Stimulated activated CD8-positive, alpha-beta memory T cell treated with anti-CD3 and anti-CD28 coated beads, Interleukin-4, amount 100 ng/mL, for 48 hours (primary cell): ENCODE measurements at places on chromosomes 2 and 18.
A peak's percentile ranks its signal among the peaks of the same experiment; 100 is the strongest.

- DNase-seq: no peak
Measured at GRCh38 chr18:43485545-43485963, 208.3 kb upstream of the SYT4 start.

- DNase-seq: no peak
Measured at GRCh38 chr2:64157792-64158191, 13.6 kb upstream of the PELI1 start.

DNA sequence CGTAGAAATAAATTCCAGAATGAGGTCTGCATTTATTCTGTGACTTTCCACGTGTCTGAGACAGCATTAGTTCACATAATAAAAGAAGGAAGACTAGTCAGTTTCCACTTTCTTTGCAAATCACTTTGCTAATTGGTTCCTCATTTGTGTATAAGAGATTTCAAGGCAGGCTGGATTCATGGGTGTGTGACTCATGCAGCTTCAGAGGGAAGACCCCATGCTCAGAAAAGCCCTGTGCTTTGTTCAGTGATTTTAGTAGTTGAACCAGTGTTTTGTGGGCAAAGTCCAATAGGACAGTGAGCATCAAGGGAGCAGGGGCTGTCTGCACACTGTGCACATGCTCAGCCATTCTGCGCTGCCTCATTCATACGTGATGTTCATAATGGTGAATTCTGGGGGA, 297.8 kb downstream of the DLGAP1 start:
- no peak for DNase-seq

GRCh38 chr2:114787486-114787885, 345.0 kb downstream of the DPP10 start:
- DNase-seq: no peak

GRCh38 chr2:134845719-134846118, 7.3 kb downstream of the ACMSD start:
- no peak for DNase-seq

DNA sequence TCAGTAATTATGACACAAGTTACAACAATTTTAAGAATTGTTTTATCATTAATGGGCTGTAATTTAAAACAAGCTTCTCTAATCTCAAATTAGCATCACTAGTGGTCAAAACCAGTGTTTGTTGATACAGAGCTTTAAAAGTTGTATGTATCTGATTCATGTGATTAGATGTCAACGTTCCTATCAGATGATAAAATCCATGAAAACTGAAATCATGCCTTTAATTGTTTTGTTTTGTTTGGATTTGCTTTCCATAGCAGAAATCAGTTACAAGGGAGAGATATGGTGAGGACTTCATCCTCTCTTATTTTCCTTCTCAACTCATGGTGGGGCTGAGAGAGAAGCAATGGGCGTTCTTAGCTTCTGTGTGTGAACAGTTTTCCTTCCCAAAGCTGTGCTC, 469.6 kb downstream of the PID1 start:
- DNase-seq: no peak

DNA sequence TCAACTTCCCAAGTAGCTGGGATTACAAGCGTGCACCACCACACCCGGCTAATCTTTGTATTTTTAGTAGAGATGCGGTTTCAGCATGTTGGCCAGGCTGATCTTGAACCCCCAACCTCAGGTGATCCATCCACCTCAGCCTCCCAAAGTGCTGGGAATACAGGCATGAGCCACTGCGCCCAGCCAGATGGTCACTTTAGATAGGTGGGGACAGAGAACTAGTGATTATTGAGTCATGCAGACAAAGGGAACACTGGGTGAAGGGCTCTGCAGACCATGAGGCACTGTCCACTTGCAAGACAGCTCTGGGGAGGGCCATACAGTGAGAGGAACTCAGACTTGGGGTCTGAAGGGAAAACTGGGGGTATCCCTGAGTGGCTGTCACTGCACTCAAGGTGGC, 58.4 kb upstream of the POMC start:
- DNase-seq: no peak

- DNase-seq: no peak
Measured at GRCh38 chr2:33806041-33806440, 206.9 kb upstream of the FAM98A start.

- DNase-seq: no peak
Measured at GRCh38 chr2:168559187-168559586, 103.1 kb downstream of the CERS6 start.

DNA sequence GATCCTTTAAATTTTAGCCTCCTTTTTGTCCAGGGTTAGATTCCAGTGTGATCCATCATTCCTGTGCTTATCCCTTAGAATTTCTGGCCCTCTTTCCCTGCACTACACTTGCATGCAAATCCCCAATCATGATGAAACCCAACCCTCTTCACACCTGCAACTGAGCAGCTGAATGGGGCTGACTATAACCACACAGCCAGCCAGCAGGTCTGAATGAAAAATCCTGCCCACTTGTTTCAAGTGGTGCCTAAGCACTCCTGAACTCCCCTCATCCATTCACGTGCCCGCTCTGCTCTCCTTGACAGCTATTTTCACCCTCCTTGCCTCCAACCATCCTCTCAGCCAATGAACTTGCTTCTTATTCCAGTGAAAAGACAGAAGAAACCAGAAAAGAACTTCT, 80.5 kb upstream of the AFF3 start:
- no peak for DNase-seq

GRCh38 chr2:1730015-1730927, 14.0 kb downstream of the PXDN start:
- no peak for DNase-seq

DNA sequence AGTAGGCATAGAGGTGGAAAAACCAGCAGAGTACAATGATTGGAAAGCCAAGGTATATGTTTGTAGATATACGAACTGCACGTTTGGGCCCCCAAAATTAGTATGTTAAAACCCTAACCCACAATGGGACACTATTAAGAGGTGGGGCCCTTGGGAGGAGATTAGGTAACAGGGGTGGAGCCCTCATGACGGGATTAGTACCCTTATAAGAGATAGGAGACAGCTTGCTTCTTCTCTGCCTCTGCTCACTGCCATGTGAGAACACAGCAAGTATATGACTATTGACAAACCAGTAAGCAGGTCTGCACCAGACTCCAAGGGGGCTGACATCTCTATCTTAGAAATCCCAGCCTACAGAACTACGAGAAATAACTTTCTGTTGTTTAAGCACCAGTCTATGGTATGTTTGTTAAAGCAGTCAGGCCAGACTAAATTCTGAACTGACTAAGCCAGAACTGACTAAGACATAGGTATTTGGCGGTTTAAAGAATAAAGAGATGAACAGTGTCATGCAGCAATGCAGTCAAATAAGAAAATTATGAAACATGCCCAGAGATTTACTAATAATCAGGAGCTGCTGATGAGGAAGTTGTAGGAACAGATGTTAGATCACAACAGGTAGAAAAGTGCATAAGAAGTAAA, 182.9 kb downstream of the DYM start:
- no peak for DNase-seq

DNA sequence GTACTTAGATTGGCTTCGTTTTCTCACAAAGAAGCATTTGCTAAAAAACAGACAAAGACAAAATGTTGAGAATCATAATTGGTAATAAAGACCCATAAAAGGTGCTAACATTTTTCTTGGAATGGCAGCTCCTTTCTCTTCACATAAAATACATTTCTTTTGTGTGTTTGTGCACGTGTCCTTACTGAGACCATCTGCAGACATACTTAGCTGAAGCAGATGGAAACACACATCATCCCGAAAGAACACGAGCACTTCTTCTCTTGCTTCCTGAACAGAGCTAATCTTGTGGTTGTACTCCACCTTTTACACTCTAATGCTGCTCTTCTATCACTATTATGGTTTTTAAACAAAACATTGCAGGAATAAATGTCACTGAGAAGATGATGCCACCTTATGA, 142.5 kb downstream of the SPHKAP start:
- no peak for DNase-seq

DNA sequence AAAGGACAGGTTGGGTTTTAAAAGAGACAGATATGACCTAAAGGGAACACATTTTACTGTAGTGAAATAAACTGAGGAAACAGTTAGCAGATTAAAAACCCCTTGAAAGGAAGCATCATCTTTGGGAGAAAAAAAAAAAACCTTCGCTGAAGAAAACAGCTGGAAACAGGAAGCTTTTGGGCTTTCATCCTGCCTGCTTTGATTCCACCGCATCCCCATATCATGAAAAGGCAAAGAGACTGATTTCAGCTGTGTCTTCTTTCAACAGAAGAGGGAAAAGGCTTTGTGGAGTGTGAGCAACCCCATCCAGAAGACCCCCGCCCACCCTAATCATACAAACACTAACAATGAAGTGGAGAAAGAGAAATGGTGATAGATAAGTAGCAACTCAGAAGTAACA, 86.4 kb downstream of the TCF4 start:
- DNase-seq: no peak

DNA sequence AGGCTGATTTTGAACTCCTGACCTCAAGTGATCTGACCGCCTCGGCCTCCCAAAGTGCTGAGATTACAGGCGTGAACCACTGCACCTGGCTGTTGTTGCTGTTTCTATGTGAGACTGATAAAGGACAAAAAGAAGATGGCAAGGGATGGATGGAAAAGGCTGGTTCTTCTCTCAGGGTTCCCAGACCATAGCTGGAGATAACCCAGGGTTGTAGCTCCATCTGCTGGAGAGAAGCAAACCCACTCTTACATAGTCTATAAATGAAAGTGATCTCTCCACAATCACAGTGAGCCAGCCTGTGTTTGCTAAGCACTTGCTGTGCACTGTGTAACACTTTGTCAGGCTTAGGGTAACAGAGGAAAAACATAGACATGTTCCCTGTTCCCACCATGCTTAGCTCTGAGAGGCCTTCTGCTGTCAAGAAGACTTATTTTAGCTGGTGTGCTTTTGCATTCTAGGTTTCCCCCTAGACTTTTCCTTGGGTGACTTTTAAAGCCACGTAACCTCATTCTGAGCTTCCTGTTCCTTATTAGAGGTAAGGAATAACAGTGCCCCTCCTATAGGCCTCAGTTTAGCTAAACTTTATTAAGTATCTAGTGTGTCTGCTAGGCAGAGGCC, 49.7 kb downstream of the LIMS1 start:
- peak; percentile 64 for DNase-seq

DNA sequence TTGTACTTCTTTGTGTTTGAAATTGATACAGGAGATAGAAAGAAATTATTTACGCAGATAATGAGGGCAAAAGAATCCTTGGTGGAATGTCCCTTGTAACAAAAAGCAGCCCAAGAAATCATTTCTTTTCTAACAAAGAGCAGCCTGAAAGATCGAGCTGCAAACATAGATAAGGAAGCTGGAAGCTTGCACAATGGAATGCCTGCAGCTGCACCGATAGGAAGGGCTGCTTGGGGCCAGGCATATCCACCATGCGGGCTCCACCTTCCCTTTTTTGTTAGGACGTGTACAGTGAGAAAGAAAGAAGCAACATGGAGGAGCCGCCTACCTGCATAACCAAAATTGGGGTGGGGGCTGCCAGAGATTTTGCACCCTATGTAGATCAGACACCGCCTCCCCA, 568.7 kb downstream of the METTL4 start:
- no peak for DNase-seq

- no peak for DNase-seq
Measured at GRCh38 chr2:11795590-11795989, 49.2 kb downstream of the LPIN1 start.
